Dermis microvascular lymphatic vessel endothelial cell (primary cell): ENCODE measurements at places on chromosomes 16 and 17.
A peak's percentile ranks its signal among the peaks of the same experiment; 100 is the strongest.

DNA sequence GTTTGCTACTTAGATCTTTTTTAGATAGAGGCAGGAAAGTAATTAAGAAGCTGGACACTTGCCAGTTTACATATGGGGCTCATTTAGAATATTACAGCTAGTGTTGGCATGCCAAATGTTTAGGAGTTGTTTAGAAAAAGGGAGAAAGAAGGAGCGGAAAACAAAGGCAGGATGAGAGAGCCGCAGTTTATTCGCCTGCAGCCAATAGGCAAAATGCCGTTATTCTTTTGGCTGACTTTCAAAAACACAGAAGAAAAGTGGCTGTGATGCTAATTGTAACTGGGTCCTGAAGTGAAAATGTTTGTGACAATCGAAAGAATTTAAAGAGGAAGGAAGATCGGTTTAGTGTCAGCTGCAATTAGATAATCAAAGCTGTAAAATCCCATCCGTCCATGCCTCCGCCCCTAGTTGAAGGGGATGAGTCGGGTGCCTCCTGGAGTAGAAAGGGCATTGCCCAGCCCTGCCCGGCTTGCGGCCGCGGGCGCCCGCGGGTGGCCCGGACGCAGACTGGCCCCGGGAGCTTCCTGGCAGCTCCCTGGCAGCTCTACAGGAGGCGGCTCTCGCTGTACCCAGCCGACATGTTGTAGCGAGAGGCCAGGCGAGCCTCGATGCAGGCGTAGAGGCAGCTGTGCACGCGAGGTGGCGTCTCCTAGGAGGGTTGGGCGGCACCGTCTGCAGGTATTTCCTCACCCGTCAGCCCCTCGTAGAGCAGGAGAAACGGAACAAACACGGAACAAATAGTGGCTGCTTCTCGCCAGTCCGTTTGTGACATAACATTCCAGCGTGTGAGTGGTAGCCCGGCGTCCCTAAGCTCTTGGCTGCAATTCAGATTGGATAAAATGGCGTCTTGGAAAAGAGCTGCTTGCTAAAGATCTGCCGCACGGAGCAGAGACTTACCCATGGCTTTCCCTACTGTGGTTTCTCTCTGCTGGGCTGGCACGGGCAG, 82.2 kb downstream of the TNRC6C start:
- DNase-seq = peak; percentile 58

DNA sequence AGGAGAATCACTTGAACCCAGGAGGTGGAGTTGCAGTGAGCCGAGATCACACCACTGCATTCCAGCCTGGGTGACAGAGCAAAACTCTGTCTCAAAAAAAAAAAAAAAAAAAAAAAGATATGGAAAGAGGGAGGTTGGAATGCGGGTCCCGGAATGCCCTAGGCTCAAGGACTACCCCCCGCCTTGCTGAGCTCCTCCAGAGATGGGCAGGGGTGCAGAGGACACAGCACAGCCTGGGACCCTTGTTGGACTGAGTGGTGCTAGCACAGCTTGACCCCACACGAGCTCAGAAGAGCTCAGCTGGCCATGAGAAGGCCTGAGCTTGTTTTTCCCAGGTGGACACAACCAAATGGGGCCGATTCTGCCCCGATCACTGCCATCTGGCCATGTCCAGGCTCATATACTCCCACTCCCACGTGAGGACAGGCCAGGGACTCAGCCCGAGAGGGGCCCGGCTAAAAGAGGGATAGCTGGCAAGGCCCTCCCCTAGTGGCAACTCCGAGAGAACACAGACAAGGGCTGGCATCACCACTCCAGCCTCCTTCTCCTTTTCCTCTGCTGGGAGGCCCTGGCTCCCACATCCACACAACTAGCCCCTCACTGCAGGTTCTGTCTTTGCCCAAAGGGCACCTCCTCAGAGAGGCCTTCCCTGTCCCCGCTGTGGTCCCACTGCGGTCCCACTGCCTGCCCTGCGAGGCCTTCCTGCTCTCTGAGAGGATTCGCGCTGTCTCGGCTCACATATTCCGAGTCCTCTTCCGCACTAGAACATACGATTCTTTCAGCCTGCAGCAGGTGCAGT, 11.0 kb downstream of the SGCA start:
- DNase-seq = no peak

- DNase-seq = no peak
Measured at GRCh38 chr16:59459806-59460205, 725.7 kb upstream of the GOT2 start.

DNA sequence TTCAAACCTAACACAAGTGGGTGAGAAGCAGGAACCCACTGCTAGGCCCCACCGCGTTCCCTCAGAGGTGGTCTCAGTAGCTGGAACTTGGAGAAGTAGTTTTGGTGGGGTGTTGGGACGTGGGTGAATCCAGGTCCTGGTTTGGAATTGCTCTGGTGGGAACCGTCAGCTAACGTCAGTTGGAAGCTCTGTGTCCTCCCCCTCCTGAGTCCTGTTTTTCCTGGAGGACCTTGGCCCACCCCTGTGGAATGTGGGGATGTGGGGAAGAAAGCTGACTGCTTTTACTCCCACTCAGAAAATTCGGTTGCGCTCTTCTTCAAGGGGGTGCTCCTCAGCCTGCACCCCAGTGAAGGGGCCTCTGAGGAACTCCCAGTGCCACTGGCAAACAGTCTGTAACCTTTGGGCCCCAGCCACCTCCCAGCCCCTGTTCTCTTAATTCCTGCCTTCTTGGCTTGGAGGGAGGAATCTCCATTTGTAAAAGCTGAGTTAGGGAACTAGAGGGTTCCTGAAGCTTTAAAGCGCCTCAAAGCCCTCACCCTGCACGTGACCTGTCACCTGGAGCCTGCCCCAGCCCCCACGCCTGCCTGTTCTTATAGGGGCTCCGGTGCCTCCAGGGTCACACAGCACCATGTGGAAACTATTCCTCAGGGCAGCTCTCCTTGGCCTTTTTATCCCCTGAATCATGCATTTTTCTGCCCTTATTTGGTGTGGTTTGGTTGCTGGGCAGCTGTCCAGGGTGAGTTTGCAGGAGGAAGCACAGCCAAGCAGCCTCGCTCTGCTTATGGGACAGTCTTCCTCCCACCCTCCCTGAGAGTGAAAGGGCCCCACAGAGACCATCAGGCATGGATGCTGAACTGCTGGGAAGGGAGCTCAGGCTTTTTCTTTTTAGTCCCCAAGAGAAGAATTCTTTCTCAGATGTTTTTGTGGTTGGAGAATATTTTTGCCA, 16.2 kb upstream of the NAGLU start:
- DNase-seq = peak; percentile 87

- no peak for DNase-seq
Measured at GRCh38 chr17:45231481-45232116, 9.9 kb downstream of the FMNL1 start.

- DNase-seq = no peak
Measured at GRCh38 chr17:75271955-75272847, 1.2 kb upstream of the MIF4GD start.

DNA sequence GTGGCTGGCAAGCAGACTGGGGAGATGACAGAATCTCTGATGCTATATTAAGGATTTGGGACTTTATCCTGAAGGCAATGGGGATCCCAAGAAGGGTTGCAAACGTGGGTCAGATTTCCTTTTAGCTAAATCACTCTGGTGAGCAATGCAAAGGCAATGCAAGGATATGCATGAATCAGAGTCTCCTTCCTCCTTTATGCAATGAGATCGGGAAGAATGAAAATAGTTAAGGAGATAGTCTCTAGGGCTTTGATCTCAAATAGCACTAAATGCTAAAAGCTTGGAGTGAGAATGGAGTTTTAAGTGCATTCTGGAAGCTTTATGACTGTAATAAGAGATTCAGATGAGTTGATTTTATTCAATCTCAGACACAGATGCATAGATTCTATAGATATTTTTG, 27.2 kb upstream of the SHISA9 start:
- DNase-seq = no peak

DNA sequence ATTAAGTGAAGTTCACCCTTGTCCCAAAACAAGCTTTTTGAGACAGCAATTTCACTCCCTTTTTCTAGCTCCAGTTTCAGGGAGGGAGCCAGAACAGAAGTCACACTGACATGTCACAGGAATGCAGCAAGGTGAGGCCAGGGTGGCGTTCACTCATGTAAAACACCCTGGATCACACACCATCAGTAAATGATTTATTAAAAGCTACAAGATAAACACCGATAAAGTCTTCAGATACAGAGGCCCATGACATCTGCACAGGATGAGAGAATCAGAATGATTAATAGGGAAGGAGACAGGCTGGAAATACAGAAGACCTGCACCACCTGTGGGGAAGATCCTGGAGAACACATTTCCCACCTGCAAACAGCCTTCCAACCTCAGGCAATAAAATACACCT, 77.5 kb upstream of the DYNLRB2 start:
- no peak for DNase-seq

DNA sequence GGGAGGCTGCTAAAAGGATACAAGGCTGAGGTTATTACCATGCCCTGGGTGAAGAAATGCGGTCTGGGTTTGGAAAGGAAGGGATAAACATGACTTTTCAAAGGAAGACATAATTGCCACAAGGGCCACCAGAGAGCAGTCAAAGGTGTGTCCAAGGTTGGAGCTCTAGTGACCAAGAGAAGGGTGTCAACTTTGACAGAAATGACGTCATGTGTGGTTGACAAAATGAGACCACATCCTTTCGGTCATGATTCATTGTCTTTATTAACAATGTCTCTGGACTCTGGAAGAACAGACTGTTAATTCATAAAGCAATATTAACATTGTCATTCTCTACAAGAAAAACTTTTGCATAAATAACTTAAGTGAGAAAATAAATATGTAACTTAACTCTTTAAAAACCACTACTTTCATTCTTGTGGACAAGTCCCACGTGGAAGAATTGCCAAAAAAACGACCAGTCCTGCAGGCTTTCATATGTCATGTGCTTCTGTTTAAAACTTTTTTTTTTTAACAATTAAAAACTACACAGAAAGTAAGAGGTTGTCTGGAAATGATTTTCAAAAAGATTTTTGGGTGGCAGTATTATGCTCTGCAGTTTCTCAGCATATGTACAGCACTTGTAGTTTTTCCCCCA, 5.0 kb downstream of the SOST start:
- no peak for DNase-seq

GRCh38 chr16:31331807-31332301, 23.1 kb upstream of the ITGAX start:
- DNase-seq = no peak

DNA sequence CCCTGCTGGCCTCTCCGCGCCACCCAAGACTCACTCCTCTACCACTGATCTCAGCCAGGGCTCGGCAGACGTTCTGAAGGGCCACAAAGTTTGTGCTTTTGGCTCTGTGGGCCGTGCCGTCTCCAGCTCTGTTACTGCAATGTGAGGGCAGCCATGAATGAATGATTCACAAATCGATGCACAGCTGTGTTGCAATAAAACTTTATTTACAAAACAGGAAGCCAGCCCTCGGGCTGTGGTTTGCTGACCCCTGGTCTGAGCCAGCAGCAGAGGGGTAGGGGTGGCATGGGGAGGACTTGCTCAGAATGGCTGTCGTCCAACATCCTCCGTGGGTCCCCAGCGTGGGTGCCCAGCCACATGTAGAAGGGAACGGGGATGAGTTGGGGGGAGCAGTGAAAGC, 63.0 kb upstream of the PVALEF start:
- no peak for DNase-seq

DNA sequence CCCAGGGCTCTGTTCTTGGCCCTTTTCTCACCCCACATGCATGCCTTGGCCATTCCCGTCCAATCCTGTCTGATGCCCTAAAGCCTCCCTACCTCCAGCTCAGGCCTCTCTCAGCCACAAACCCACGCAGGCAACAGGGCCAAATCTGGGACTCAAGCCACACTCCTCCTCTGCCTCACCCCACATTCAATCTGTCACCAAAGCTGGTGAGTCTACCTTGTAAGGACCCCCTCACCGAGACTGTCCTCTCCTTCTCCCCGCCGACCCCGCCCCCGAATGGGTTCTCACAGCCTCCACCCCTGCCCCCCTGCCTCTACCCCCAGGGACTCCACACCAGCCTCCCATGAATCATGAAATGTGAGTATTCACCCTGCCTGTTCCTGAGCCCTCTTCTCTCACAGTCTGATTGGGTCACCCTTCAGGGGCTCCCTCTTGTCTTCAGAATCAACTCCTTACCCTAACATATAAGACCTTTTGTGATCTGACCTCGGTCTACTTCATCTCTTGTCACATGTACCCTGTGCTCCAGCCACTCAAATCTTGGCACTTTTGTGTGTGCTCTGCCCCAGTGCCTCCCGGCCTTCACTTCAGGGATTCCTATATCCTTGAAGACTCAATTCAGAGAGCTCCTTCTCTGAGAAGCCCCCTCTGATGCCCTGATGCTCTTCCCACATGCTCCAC, 10.7 kb downstream of the EPOP start:
- DNase-seq = no peak

DNA sequence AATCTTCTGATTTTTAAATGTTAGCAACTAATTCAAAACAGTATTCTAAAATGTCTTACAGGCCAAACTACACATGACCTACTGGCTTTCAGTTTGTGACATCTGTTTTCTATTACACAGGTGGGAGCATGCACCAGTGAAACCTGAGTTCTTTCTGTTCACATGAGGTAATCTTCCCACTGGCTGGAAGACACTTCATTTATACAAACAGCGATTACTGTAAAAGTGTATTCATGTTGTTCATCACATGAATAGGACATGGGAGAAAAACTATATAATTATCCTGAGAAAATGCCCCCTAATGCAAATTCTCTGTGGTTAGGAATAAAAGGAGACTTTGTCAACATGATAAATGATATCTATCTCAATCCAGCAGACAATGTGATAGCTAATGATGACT, 11.1 kb upstream of the PIK3R5 start:
- DNase-seq = no peak

DNA sequence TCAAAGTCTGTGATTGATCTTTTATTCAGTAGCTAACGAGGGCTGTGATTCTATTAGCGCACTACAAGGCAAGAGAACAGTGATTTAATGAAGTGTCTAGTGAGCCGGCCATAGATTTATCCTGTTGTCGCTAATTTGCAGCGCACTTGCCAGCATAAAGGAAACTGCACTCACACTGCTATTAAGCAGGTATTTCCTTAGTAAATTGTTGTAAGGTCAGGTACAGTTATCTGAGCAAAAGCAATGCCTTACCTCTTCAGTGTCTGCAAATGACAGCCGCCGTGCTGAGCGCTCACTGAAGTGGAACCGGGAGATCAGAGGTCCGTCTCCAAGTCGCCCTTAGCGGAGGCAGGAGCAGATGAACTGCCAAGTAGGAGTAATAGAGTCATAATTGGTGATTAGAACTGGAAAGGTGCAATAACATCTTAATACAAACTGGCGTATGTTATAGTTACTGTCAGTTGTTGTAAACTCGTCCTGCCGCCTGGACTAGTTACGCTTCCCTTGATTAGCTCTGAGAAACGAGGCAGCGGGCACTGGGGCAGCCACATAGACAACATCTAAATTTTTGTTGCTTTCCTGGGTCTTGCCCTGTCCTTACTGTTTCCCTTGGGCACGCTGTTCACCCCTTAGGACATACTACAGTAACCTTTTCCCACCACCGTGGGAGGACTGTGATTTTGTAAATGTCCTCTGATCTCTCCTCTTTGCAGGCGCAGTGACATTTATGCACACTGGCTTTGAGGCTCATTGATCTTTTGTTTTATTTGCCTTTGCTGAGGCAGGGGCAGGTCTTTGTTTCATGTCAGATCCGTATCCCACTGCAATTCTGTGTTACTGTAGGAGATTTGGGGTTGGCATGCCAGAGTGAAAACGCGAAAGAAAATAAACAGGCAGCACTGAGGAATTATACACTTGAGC, 363.1 kb downstream of the WWOX start:
- DNase-seq = no peak

- DNase-seq = no peak
Measured at GRCh38 chr17:3557768-3558583, at the start of gene TRPV3. Gene TRPV3 (minus strand): TSS chr17:3557812. CDS start chr17:3554850, 2,962 bp downstream.
